Mesothelial cell of epicardium (in vitro differentiated cells): ENCODE measurements at places on chromosomes 3 and 15.

DNA sequence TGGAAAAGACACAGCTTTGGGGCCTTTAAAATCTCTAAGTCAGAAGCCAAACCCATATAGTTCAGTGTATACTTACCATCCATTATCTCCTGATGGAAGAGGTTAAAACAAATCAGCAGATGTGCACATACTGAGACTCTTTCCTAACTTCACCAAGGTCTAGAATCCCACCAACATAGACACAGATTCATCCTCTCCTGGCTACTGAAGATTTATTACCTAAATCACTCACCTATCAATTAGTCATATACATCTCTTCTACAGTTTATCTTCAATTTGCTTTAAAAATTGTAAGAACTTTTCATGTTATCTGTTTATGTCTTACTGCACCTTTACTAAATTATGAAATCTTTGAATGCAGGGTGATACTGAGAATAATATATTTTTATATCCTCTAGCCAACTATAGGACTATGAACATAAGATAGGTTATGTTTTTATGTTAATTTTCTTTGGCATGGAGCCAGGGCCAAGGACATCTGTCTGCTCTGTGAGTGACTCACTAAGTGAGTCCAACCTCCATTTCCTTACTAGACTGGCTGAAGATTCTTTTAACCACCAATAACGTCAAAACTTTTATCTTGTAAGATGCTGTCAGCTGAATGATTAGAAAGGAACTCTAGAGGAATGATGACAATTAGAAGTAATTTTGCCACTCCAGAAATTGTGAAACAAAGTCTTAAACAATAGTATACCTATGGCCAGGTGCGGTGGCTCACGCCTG, 397.6 kb downstream of the FOXP1 start:
- no peaks in the 10 kb centered on the region for H3K27me3 ChIP-seq
- H3K4me1 ChIP-seq = peaks cover 16% of the 10 kb centered on the region
- peak overlapping the region; percentile 1 for H3K27ac ChIP-seq
- no peak for DNase-seq
- no peak overlapping the region for H3K4me3 ChIP-seq

- peaks cover 27% of the 10 kb centered on the region for H3K36me3 ChIP-seq
- H3K27me3 ChIP-seq = no peaks in the 10 kb centered on the region
- no peak for DNase-seq
- H3K27ac ChIP-seq = no peak overlapping the region
Observed at GRCh38 chr15:81914734-81915256, 131.0 kb downstream of the MEX3B start.

DNA sequence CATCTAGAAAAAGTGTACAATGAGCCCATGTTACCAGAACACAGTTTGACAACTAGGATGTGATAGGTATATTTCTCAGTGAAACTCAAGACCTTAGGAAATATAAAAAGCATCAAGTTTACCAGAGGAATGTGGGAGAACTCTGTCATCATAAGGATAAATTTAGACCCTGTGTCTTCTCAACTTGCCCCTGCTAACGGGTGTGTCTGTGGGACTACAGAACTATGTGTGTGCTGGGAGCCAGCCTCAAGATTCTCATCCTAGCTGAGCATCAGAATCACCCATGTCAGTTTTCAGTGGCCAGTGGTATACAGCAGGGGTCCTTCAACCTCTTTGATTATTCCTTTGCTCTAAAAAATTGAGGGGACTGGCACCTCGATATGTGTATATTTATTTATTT, 393.3 kb downstream of the PLCL2 start:
- no peak overlapping the region for H3K4me3 ChIP-seq
- H3K36me3 ChIP-seq = peaks cover 10% of the 10 kb centered on the region
- no peak overlapping the region for H3K27ac ChIP-seq
- no peak for DNase-seq
- H3K27me3 ChIP-seq = no peaks in the 10 kb centered on the region

DNA sequence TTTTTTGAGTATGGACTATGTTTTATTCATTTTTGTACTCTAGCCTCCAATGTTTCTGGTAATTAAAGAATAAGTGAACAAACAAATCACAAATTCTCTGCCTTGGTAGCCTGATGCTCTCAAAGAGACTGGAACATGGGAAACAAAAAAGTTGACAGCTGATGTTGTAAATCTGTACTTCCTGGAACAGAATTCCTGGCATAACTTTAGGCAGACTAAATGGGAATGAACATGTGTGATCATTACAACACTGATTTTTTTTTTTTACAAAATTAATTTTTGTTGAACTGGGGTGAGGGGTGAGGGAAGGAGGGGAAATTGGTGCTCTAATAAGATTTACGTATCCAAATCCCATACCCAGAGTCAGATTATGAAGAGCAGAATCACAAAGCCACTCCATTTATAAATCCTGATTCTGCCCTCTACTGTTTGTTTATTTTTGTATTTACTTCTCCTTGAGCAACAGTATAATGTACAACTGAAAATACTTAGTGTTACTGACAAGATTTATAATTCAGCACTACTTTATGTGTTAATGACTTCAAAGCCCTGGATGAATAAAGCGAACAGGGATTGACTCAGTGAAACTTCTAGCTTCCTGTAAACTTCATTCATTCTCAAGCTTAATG, 165.0 kb downstream of the FRMD5 start:
- no peaks in the 10 kb centered on the region for H3K36me3 ChIP-seq
- no peak overlapping the region for H3K4me3 ChIP-seq
- peaks cover 19% of the 10 kb centered on the region for H3K4me1 ChIP-seq

DNA sequence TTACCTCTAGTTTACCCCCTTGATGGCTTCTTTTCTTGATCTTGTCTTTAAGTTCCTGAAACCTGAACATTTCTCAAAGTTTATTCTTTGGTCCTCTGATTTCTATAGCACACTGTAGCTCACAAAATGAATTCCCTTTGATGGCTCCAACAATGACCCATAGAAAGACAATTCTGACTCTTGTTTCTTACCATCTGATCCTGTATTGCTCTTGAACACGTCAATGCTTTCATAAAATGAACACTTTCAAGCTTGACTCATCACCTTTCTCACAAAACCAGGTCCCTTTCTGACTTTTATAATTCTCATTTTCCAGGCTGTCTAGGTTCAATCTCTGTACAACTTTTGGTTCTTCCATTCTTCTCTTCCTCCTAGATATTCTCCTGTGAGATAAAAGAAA, 5.7 kb upstream of the GAP43 start:
- no peak for DNase-seq
- H3K4me3 ChIP-seq = no peak overlapping the region
- H3K27me3 ChIP-seq = peaks cover 4% of the 10 kb centered on the region

DNA sequence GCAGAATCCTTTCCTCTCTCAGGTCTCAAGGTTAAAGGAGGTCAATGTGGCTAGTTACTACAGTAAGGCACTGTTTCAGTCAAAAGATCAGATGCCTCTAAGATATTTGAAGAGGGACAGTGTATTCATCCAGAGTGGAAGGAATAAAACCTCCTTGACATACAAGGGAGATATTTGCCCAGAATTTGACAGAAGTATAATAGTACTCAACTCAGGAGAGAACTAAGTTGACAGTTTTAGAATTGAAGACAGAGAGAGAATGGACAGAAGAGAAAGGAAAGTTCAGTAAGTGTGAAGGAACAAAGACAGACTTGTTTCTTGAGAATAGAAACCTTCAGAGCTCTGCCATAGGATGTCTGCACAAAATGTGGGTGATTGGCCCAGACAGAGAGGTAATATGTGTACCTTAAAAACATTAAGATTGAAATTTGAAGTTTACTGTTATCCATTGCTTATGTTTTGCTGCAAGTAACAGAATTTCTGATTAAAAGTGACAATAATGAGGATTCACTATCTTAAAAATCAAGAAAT, 507.1 kb downstream of the IGSF11 start:
- no peak overlapping the region for H3K27ac ChIP-seq
- H3K4me3 ChIP-seq = no peak overlapping the region
- no peak for DNase-seq
- H3K36me3 ChIP-seq = no peaks in the 10 kb centered on the region
- no peaks in the 10 kb centered on the region for H3K27me3 ChIP-seq

- peaks cover 2% of the 10 kb centered on the region for H3K27me3 ChIP-seq
- no peaks in the 10 kb centered on the region for H3K36me3 ChIP-seq
- peak overlapping the region; percentile 82 for H3K27ac ChIP-seq
Observed at GRCh38 chr3:60323651-60324050, 927.6 kb downstream of the FHIT start.

DNA sequence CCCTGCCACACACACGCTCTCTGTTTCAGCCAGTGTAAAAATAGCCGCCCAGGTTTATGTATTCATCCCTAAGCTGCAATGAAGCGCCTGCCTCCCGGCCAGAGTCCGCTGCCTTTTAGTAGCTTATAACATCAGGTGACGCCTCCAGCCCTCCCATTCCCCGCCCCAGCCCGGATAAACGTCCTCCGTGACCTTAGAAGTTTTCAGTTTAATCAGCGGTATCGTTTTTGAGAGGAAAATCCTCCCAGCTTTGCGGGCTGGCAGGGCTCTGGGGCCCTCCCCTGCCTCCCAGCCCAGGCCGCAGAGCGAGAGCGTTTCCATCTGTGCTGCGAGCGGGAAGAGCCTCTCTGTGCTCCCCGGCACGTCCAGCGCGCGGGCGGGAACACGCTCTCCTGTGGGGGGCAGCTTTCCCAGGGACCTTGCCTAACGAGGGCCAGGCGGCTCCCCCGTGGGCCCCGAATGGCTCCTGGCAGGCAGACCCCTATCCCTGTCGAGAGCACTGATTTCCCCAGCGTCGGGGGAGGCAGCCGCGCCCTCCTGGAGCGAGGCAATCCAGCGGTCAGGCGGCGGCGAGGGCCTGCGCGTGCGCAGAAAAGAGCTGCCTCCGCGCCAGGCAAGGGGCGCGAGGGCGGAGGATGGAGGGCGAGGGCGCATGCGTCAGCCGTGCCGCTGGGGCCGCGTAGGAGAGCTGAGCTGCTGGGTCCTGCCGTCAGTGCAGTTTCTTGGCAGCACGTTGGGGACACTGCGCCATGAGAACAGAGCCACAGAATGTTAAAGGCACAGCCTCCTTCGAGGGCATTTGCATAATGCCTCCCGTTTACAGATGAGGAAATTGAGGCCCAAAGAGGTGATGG, 71.1 kb downstream of the CCNL1 start:
- H3K27ac ChIP-seq = peak overlapping the region; percentile 98
- H3K27me3 ChIP-seq = no peaks in the 10 kb centered on the region
- H3K36me3 ChIP-seq = no peaks in the 10 kb centered on the region
- H3K4me3 ChIP-seq = peak overlapping the region; percentile 68
- peak; percentile 98 for DNase-seq
